ENCODE measurements at places on chromosomes 16 and 17.
A peak's percentile ranks its signal among the peaks of the same experiment; 100 is the strongest.

DNA sequence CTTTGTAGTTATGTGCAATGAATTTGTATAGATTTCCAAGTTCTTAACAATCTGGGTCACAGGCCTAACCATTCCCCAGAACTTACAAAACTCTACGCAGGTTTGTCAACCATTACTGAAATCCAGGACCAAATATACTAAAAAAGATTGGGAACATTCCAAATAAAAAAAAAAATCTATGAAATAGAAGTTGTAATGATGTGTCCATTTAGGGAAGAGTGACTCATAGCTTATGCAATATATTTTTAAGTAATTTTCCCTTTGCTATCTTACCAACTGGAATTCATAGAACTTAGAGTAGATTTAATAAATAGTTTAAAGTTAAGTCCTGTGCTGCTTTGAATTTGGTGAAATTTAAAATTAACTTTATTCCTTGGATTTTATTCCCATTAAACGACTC is 393.2 kb downstream of the PMP22 start:
- DNase-seq, result peak; percentile 22

- DNase-seq, result peak; percentile 10
Measured at GRCh38 chr17:62781831-62782251, 26.3 kb downstream of the MARCHF10 start.

GRCh38 chr17:43338886-43339516 is 59.8 kb upstream of the ARL4D start:
- peak; percentile 57 for DNase-seq

DNA sequence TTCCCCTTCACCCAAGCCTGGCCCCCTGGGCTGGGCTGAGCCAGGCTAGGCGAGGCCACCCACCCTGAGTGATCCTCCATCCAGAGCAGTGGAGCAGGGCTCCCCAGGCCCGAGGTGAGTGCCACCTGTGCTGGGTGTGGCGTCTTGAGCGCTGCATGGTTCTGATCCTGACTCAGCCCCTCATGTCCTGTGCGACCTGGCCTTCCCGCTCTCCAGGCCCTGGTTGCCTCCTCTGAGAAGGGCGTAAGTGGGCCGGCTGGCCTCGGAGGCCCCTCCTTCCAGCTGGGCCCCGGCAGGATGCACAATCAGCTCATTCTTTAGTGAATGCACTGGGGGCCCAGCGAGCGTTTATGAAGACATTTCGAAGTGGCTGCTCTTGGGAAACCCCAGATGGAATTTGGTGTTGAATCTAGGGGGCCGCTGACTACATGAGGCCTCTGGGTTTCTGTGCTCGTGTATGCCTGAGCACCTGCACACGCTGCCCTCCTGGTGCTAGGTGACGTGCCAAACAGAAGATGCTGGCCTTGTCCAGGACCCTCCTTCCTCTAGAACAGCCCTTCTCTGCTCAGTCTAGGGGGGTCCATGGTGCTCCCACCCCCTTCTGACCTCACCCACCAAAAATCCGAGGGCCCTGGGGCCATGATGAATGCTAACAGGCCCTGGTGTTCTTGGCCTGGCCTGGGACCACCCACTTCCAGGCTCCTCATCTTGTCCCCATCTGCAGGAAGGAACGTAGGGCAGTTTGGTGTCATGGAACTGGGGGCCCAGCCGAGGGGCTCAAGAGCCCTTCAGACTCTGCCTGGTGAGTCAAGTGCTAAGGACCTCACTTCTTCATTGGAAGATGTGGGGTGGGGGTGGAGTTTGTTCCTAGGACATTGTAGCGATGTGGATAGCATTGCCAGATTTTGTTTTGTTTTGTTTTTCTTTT is 3.6 kb upstream of the TMEM92 start:
- no peak for DNase-seq

DNA sequence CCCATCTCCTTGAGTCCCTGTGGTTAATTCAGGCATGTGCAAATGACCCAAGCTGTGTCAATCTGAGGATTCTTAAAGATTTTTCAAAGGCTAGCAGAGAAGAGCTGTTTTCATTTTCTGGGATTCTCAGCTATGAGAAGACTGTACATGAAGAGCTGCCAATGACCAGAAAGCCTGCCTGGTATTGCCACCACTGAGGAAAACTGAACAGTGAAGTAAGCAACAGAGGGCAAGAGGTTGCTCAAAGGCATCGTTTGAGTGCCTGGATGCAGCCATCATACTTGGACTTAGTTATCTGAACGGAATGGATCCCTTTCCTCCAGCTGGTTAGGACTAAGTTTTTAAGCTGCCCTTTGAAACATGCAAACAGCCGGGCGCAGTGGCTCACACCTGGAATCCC is 38.4 kb downstream of the FAM20A start:
- DNase-seq, result no peak

DNA sequence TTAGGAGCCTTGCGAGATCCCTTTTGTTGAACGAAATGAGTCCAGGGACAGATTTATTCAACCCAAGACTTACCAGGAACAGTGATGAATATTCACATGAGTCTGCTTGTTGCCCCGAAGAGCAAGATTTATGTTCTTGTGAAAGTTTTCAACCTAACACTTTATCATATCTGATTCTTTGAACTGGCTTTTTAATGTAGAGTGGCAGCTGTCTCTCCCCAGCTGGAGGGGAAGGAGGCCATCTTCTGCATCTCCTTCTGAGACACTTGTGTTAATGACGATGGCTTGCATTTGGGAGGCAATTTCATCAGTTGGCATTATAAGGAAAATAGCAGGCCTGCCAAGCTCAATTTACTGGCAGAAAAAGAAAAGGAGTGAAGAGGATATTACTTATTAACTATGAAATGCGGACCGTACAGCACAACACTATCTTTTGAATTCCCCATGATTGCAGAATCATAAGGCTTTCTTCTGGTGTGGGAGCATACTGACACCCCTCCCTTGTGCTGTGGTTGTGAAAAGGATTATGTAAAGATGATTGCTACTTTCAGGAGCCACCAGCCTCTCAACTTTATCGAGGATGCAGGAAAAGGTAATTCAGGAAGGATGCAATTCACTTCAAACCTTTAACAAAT is 35.7 kb downstream of the SMARCE1 start:
- DNase-seq, result no peak

- DNase-seq, result peak; percentile 82
Measured at GRCh38 chr16:30166202-30166902, 17.1 kb upstream of the CORO1A start.

- no peak for DNase-seq
Measured at GRCh38 chr17:57494443-57494842, 238.1 kb downstream of the MSI2 start.

- peak; percentile 56 for DNase-seq
Measured at GRCh38 chr16:528111-529011, 849 bp downstream of the CAPN15 start.

GRCh38 chr17:45436161-45436560 is 3.5 kb upstream of the ARHGAP27 start:
- no peak for DNase-seq

- DNase-seq, result no peak
Measured at GRCh38 chr17:45889579-45889978, 4.8 kb upstream of the MAPT start.

GRCh38 chr16:89908236-89908635 is 10.4 kb upstream of the MC1R start:
- no peak for DNase-seq

DNA sequence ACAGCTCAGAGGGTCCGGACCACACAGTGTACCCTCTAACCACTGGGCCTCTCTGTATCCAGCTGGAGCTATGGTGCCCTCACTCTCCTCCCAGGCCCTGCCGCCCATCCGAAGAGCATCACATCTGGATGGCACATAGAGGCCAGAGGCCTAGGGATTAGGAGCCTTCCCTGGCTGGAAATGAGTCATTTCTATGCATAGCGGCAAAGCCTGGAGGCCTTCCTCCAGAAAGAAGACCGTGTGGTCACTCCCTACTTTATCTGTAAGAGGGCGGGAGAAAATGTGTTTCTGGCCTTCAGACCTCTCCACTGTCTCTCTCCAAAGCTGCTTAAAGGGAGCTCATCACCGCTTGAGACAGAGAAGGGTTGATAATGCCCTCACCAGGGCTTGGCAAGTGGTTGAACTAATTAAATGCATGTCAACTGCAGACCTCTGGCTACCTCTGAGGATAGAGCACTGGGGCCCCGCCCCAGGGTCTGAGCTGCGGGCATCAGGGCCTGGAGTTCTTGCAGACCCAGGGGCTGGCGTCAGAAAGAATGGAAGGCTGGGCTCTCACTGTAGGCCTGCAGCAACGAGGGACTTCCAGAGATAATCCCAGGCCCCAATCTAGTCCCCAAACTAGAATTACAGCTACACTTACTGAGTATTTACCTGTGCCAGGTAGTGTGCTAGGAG is 122.2 kb downstream of the IRX5 start:
- no peak for DNase-seq

DNA sequence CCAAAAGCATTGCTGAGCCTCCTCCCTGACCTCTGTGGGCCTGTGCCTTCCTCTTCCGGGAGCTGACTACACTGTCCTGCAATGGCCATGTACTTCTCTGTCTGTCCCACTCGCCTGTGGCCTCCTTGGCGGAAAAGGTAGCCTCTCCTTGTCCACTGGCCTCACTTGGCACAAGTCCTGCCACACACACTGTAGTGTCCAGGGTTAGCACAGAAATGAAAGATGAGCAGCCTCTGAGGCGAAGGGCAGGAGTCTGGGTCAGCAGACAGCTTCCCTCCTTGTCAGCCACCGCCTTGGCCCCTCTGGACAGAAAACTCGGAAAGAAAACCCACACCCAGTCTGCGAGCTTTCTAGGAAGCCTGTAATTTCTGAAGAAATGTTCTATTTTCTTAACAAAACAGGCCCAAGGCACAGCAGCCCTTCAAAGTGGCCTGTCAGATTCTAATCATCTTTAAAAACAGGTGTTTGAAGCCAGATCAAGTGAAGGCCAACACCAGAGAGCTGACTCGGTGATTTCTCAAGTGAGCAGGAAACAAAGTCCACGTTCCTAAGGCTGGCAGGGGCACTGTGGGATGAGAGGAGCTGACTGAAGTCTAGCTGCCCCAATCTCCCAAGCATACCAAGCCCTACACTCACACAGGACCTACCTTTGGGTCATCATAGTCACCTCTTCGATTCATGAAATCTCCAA is 67.2 kb downstream of the GTF3C1 start:
- no peak for DNase-seq

DNA sequence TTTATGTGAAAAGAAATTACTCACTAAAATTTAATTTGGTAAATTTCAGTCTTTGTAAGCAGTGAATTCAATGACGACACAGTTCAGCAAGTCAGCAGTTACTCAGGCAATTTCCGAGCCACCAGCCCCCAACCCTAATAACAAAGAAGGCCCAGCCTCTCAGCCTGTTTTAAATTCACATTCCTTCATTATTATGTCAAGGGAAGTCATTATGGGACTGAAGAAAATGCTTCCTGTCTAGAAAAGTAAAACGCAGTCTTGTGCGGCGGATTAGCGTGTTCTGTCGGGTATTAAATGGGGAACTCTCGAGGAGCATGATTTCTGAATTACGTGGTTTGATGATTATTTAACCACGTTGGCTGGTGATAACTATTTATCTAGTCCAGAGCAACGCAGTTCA is 177.6 kb downstream of the AIPL1 start:
- DNase-seq, result no peak

GRCh38 chr17:7932483-7932891 is 481 bp downstream of the CNTROB start:
- DNase-seq, result peak; percentile 36

DNA sequence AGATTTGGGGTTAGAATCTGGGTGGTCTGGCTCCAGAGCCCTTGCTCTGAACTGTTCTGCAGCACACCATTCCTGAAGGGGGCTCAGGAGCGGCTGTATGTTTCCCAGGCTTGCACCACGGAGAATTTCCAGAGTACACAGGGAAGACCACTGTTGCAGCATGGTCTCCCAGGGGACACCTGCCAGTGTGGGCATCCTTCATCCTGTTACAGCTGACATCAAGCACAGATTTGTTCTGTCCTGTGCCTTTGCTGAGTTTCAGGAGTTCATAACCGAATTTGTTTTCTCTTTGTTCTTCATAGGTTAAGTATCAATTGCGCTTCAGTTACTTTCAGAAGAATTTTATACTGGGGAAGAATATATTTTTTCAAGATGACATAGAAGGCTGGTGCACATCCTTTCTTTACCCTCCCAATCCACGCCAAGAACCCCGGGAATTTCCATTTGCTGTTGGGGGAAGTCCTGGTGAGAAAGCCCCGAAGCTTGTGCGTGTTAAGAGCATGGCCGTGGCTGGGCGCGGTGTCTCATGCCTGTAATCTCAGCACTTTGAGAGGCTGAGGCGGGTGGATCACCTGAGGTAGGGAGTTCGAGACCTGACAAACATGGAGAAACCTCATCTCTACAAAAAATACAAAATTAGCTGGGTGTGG is 26.3 kb upstream of the ABCA3 start:
- DNase-seq, result no peak

- DNase-seq, result no peak
Measured at GRCh38 chr16:12588510-12588909, 215.2 kb downstream of the CPPED1 start.

- peak; percentile 88 for DNase-seq
Measured at GRCh38 chr17:79845601-79845949, 6.3 kb upstream of the CBX4 start.

- DNase-seq, result no peak
Measured at GRCh38 chr17:31327534-31328159, 6.2 kb upstream of the EVI2A start.

DNA sequence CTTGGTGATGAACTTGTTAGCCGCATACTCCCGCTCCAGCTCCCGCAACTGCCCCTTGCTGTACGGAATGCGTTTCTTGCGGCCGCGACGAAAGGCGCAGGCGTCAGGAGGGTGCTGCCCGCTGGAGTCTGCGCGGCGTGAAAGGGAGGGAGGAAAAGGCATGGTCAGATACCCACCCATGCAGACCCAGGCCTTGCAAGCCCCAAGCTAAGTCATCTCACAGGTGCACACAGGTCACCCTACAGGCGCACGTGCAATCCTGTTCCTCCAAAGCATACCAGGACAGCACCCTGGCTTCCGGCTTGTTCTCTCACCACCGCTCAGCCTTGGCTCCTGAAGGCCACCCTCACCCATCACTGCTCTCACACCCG is 1.6 kb downstream of the HOXB13 start:
- DNase-seq, result no peak

DNA sequence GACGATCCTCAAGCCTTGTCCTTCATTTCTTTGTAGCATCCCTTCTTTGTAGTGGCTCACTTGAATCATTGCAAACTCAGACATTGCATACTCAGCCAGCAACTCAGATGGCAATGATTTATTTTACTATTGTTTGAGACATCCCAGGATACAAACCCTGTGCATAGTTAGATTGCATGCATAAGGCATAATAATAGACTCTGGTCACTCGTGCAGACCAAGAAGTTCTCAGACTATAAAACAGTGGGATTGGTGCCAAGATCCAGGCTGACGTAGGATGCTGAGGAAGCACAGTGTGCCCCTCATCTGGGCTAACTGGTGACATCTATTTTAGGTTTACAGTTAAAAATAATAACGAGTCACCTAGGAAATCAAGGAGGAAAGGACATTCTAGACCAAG is 142.3 kb downstream of the PMP22 start:
- no peak for DNase-seq

DNA sequence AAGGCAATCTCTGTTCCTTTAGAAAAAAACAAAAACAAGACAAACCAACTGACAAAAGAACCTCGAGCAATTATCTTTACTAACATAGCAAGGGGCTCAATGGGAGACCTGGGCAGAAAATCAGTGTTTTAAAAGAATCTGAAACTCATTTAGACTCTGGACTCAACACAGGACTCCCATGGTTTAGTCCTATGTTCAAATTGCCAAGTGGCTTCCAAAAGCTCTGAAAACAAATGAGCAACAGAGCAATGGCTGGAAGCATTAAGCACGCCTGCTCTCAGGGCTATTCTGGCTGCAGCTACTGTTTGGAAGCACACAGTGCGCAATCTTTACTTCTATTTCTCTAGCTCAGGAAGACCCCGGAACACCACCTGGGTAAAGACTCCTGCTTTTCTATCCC is 162.0 kb downstream of the AATF start:
- DNase-seq, result no peak

- DNase-seq, result no peak
Measured at GRCh38 chr17:66526827-66527226, 224.4 kb downstream of the PRKCA start.

Measured in suppressor macrophage treated with lipopolysaccharide for 4 hours (primary cell).